ENCODE measurements at places on chromosomes 6 and 20.

DNA sequence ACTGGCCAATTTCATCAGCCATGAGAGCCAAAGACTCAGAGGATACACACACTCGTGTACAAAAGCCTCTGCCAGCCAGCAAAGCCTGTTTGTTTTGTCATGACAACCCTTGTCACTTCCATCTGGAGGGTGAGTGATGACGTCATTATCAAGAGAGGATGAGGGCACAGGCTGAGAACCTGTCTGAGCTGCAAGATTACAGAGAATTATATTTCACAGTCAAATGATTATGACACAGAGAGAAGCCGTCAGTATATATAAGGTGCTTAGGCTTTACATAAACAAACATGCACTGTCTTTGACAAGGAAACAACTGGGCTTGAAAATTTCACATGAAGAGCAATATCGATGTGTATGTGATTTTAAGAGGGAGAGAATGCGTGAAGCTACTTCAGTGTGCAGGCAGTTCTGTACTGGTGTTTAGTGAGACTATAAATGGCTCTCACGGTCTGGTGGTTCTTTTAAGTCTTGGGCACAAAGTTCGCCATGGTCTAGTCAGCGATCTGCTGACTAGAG lies 36.5 kb upstream of the BCLAF1 start:
- no peak for DNase-seq

DNA sequence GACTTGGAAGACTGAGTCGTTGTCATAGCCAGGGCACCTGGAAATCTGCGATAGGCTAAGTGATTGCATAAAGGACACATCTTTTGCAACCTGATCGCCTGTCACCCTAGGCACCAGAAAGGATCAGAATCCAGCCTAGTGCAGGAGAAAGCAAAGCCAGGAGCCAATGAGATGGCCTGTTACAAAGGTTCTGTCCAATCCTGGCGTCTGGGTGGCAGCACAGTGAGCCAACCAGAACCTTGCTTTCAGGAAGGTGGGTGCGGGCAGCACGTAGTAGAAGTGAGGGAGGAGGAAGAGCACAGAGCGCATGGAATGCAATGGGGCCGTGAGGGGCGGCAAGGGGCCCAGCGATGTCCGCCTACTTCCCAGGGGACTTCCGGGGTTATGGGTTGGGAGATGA lies 120.4 kb upstream of the GGTLC1 start:
- DNase-seq = no peak

- DNase-seq = no peak
These were observed 59.2 kb upstream of the DUSP22 start for GRCh38 chr6:232982-233640.

- no peak for DNase-seq
These were observed 161.5 kb upstream of the POU3F2 start for GRCh38 chr6:98672681-98673475.

DNA sequence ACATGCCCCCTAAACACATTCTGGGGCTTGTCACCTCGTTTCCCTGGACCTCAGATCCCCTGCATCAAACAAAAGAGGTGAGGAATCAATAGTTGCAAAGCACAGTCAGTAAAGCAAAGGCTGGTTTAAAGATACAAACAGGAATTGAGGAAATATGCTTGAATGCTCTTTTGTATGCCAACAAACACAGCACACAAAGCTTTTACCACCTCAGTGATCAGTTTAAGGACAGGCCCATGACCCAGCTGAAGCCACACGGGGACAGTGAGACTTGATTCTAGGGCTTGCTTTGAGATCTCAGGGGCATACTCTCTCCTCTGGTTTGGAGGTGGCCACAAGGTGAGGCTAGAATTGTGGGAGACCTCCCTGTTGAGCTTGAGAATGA lies 182.9 kb upstream of the CST7 start:
- no peak for DNase-seq

GRCh38 chr20:54221353-54221752 lies 13.5 kb downstream of the PFDN4 start:
- no peak for DNase-seq

GRCh38 chr6:131954059-131954774 lies 3.0 kb upstream of the CCN2 start:
- DNase-seq = no peak

- no peak for DNase-seq
These were observed 179.6 kb downstream of the TFAP2C start for GRCh38 chr20:56808732-56809131.

DNA sequence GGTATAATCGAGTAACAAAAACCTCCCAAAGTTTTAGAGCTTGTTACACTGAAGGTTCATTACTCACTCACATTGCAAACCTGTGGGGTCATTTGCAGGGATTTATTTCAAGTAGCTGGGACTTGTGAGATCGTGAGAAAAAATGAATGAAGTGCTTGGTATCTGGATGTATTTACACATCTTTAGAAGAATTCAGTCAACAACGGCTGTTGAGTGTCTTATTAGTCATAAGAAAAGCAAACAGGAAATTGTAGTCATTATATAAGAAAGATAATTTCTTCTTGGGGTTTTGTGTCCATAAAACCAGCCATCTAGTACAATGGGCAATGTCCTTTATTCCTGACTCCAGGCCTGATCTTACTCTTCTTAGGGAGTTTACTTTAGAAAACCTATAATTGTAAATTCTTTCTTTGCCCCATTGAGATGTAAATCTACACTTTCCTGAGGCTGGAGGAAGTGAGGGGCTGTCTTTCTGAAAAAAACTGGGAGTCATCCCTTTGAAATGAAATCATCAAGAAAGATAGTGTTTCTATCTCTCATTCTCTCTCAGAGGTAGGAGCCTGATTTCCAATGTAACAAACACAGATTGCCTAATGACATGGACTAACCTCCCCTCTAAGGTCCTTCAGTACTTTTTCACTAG lies 202.5 kb upstream of the ASCC3 start:
- DNase-seq = no peak
